ENCODE measurements at places on chromosomes 11 and 22.

DNA sequence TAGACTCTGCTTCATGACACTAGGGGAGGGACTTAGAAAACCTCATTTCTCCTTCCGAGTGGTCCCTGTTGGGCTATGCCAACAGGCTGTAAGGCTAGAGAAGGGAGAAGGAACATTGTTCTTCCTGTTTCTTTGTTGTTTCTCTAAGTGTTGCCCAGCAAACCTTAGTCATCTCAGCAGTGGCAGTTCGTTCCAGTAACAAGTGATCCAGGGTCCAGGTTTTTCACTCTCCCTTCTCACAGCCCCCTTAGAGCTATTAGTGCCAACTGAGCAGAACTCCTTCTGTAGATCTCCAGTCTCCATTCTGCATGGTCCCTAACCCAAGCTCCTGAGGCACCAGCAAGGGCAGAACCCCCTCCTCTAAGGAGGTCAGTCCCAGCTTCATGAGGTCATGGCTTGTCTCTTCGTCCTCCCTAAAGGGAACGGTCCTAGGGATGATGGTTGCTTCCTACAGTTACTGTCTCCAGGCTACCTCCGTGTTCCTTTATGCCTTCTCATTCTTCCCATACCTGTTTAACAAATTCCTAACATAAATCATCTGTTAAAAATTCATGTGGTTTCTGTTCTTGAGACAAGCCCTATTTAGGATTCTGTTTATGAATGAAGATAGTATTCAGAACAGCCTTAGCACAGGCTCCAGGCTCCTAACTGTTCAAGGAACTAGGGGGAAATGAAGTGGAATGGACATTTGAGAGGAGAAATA lies 168.6 kb upstream of the UBASH3B start:
- no peak for DNase-seq

DNA sequence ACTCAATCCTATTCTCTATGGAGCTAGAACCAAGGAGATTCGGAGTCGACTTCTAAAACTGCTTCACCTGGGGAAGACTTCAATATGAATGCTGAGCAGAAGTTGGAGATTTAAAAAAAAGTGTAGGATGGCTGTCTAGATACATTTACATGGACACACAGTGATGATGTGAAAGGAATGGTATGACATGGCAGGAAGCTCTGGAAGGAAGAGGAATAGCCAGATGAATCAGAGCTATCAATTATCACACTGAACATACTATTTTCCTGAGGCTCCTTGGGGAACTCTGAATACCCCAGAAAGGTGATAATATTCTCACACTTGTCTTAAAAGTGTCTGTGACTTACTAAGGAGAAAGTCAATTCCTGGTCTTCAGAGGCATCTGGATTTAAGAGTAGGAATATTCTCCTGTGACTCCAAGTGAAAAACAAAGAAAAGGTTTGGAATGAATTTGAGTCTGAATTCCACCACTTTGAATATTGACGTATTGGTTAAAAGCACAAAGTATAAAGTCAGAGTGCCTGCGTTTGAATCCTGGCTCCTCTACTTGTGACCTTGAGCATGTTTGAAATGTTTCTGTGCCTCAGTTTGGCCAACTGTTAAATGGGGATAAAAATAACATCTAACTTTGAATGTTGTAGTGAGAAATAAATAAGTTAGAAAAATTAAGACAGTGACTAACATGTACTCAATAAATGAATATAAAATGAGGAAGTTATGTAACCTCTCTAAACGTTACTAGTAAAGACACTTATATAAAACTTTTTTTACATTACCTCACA lies 1.3 kb downstream of the OR52D1 start:
- no peak for DNase-seq

DNA sequence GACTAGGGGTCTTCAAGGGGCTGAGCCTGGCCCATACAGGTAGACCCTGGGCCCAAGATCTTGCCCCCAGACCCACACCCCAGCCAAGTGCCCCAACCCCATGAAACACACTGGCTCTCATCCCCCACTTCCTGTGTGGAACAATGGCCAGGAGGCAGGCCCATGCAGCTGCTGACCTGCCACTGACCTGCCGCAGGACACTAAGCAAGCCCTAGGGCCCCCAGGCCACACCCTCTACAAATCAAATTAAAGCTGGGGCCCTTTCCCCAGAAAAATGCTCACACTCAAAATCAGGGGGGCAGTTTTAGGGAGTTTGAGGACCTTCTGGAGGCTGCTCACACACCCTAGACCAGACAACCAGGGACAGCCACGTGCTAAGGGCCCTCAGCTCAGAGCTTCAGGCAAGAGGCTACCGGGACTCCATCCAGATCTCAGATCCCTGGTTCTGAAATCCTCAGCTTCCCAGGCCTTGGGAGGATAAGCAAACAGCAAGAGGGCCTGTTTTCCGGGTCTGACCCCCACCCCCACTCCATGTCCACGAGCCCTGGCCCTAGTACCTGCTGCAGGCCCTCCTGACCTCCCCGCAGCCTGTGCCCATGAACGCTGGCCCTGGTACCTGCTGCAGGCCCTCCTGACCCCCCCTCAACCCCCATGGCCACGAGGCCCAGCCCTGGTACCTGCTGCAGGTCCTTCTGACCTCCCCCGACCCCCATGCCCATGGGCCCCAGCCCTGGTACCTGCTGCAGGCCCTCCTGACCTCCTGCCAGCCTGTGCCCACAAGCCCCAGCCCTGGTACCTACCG lies 10.0 kb downstream of the CARD10 start:
- no peak for DNase-seq

GRCh38 chr22:33756508-33756949 lies 163.7 kb downstream of the LARGE1 start:
- no peak for DNase-seq

DNA sequence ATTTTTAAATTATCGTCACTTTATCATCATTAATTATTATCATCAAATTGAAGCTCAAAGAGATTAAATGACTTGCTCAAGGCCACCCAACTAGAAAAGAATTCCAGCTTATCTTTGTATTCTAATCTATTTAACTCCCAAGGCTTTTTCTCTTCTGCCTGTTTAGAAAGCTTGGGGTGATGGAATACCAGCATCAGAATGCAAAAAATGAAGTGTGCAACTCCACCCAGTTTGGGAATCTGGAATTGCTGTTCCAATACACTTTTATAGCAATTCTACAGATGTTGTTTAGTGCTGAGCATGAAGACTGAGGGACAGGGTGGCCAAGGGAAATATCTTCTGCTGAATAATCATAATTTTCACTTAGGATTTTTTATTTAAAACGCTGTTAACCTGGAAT lies 97.2 kb upstream of the FIBIN start:
- DNase-seq: no peak

DNA sequence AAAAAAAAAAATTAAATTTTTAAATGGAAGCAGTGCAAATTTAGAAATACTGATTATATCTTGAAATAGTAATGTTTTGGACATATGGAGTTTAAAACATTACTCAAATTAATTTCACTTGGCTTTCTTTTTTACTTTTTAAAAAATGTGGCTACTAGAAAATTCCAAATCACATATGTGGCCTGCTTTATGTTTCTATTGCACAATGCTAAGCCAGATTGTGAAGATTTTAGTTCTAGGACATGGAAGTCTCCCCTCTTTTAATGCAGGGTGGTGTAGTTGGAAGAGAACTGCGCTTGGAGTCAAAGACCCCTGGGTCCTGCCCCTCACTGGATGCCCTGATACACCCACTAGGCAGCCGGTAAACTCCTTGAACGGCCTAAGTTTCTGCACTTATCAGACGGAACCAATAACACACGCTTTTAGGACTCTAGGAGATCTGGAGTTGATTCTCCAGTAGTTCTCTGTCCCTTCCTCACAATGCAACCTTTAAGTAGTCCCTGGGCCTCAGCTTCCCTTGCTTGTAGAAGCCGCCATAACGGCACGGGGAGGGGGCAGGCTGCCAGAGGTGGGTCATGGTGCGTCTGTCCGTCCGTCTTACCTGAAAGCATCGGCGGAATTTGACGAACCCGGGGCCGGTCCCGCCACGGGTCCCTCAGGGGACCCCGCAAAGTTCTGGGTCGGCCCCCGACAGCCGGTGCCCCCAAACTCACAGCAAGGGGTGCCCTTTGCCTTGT lies 505 bp downstream of the FAM227A start:
- no peak for DNase-seq

- DNase-seq: no peak
Measured at GRCh38 chr22:48936391-48936790, 891.3 kb downstream of the BRD1 start.

DNA sequence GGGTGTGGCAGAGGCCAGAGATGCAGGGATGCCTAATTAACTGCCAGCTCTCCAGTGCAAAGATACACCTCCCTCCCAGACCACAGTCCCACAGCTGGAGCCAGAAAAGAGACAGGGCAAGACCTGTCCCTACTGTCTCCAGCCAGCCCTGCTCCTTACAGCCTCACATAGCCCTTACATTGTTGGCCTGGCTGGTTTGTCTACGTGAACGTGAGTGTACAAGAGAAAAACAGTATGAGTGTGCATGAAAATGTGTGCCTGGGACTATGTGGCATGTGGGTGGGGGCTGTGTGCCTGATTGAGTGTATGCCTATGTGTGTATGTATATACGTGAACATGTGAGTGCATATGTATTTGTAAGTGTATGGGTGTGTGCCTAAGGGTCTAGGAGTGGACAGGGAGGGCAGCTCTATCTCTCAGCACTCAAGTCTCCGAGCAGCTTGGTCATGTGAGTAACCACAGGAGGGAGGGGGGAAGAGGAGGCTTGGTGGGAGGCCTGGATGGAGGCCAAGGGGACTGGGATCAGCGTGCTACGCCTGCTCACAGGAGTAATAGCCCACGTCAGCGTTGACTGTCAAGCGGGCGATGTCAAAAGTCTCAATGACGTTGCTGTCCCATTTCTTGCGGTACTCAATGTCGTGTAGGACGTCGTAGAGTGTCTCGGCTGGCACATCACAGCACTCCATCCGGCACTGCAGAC lies 6.6 kb upstream of the ARAP1 start:
- DNase-seq: no peak

- no peak for DNase-seq
Measured at GRCh38 chr22:27825174-27825573, 23.6 kb upstream of the MN1 start.

DNA sequence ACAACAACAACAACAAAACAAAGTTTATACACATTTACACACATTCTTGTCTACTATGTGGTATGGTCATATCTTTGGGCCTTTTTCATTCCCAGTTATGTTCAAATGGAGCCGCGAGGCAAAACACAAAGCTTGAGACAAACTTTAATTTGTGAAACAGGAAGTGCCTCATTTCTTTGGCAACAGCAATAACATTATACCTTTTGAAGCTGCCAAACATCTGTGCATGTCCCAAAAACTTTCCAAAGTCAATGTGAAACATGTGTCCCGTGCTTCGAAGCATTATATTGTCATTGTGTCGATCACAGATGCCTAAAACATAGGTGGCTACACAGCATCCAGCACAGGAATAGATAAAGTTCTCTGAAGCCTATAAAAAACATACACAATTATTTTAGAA lies 25.0 kb upstream of the RPS13 start:
- DNase-seq: no peak

- DNase-seq: no peak
Measured at GRCh38 chr11:107777110-107777509, 65.3 kb upstream of the SLN start.

DNA sequence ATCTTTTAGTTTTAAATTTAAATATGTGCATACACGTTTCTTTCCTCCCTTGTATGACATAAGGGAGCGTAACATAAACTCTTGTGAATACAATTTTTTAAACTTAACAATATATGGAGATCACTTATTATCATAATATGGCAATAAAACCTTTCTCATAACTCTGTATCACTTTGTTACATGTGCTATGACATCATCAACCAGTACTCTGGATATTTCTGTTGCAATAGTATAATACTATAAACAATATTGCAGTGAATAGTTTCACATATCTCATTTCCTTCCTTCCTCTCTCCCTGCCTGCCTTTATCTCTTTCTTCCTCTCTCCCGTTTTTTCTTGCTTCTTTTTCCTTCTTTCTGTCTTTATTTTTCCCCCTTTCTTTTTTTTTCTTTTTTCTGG lies 1278.0 kb upstream of the CNTN5 start:
- DNase-seq: no peak

- no peak for DNase-seq
Measured at GRCh38 chr11:132260636-132261035, 890.2 kb downstream of the NTM start.

GRCh38 chr11:112225753-112226061 lies 521 bp upstream of the PTS start:
- no peak for DNase-seq

- DNase-seq: no peak
Measured at GRCh38 chr11:35180317-35181233, 41.6 kb downstream of the CD44 start.

- no peak for DNase-seq
Measured at GRCh38 chr11:13448876-13449275, 14.1 kb downstream of the BTBD10 start.

GRCh38 chr11:19683141-19683805 lies 29.4 kb upstream of the NAV2 start:
- DNase-seq: no peak

DNA sequence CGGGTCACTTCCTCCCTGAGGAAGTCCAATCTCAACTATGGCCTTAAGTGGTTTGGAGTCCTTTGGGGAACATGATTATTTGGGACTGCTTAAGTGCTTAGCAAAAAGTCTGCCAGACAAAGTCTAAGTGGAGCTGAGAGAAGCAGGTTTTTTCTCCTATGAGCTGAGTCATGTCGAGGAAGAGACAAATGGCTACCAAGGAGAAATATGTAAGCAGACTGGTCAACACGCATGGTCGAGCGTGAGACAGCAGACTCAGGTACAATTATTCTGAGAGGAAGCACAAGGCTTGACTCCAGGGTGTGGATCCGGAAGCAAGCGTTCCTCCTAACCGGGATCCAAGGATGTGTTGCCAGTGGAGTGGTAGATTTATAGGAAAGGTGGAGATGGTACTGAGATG lies 30.6 kb downstream of the UBASH3B start:
- peak; percentile 79 for DNase-seq

DNA sequence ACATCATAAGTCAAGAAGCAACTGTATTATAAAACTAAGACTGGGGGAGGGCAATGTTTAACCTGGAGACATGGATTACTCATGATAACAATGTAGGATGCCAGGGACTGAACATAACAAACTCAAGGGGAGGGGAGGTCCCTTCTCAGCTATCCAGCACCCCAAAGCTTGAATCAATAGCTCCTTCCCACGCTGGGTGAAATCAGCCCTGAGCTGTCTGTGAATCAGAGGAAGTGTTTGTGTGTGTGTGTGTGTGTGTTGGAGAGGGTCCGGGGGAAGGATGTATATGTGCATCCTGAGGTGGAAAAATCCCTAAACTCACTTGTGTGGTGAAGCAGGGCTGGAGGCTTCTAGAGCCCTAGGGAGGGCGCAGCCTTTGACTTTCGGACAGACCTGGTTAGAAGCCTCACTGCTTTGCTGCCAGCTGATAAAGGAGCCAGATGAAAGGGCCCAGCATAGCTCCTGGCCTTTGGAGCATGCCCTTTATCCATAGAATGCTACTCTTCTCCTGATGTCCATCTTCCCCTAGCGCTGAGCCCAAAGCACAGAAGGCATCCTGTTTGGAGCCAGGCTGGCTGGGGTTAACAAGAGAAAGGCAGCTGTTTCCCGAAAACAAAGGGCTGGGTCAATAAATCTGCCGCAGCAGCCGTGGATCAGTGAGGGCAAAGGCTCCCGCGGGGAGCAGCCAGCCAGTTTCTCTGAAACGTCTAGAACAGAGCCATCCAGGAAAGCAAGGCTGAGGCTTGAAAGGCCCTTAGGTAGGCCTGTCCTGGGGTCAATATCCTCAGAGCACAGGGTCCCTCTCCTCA lies 35.8 kb downstream of the TNKS1BP1 start:
- DNase-seq: no peak
